ENCODE measurements at places on chromosomes 5 and 9.

- DNase-seq: no peak
Observed at GRCh38 chr5:59008816-59009473, 426.1 kb downstream of the RAB3C start.

DNA sequence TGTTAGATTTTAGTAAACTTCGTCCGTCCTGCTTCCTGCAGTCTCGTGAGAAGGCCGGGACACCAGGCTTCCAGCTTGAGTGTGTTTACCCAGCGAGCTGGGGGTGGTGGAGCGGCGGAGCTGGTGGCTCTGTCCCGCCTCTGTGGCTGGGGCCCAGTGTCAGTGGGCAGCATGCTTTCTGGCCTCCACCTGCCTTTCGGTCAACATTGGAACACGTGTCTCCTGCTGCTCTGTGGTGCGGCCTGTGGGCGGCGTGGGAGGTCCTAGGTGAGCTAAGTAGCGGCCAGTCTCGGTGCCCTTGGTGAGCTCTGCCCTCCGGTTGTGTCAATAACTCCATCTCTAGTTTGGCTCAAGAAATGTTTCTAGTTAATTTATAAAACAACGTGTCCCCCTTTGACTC, 125.9 kb downstream of the GADD45G start:
- no peak for DNase-seq

DNA sequence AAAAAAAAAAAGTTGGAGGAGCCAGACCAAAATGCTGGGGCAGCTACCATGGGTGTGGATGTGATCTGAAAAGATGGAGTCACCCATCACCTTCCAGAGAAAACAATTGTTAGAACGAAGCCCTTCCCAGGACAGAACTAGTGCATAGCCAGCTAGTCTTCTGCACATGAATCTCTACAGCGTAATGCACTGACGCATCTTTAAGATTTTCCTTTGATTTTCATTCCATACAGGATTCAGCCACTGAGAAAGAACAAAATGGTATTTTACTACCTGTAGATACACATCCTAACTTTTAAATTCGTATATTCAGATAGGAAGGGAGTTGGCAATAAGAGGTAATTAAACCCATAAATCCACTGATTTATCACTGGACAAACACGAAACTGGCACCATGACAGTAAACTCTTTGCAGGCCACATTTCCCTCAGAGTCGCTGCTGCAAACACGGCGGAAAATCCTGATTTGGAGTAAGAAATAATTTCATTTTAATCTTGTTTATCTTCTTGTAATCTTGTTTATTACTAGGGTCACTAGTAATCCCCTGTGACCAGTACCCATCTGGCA, 206.6 kb downstream of the SPOCK1 start:
- no peak for DNase-seq

- DNase-seq: no peak
Observed at GRCh38 chr9:136623842-136624183, 38.9 kb upstream of the EGFL7 start.

- DNase-seq: peak; percentile 70
Observed at GRCh38 chr5:149990518-149991376, 9.7 kb downstream of the TIGD6 start.

GRCh38 chr5:8606231-8606630, 737.3 kb downstream of the MTRR start:
- no peak for DNase-seq

GRCh38 chr5:127012916-127013315, 17.4 kb downstream of the MARCHF3 start:
- DNase-seq: no peak

- peak; percentile 80 for DNase-seq
Observed at GRCh38 chr9:93154293-93154903, 20.3 kb upstream of the NINJ1 start.

DNA sequence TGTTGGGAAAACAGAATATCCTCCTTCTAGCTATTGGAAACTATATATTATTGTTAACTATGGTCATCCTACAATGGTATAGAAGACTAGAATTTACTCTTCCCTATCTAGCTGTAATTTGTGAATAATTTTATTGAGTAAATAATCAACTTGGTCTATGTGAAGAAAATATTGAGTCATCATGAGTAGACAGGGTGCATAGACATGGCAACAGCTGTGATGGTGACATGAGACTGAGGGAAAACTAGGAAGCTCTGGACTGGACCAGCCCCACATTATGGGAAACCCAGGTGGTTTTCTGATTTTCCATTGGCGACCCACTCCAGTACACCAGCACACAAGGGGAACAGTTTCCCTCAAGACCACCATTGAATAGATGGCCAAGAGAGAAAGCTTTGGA, 95.0 kb downstream of the APBA1 start:
- no peak for DNase-seq

DNA sequence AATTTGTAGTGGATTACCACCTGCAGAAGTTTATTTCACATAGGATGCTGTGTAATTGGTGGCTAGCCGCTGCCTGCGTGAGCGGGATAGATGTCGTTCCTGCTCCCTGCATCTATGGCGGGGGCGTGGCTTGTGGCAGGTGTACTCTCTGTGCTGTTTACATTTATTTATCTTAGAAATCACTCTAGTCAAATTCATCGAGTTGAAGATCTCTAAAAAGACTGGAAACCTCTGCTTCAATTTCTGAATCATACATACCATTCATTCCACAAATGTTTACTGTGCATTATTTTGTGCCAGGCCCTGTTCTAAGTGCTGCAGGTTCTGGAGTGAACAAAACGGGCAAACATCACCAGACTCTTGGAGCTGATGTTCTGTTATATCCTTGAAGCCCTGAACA, 11.9 kb downstream of the ROPN1L start:
- DNase-seq: no peak

DNA sequence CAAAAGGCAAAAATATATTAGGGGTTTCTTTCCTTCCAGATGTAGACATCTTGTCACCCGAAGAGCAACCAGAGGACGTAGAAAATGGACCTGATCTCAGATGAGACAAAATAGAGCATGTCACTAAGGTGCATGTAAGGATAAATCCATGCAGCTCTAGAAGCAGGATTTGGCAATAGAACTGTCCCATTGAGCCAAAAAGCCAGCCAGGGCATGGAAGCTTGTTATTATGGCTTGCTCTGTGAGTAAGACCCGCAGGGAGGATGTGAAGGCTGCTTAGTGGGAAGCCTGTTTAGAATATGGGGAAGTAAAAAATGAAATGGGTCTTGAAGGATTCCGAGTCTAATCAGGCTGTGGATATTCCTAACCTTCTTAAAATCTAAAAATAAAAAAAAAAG, 165.6 kb upstream of the MPDZ start:
- DNase-seq: no peak

DNA sequence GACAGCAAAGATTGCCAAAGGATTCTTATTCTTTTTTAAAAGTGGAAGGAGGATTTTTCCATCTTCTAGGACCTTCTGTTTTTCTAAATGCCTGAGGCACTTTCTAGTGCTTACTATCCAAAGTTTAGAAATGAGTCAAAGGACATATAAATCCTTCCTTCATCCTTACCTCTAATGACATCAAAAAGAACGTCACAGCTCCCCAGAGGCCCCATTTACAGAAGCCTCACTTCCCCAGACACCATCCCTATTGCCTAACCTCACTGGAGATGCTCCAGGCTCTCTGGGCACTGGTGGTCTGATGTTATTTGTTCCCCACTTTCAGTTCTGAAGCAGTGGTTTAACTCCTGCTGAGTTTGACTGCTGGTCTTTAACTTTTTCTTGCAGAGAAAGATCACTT, 504.3 kb downstream of the AGTPBP1 start:
- DNase-seq: no peak

DNA sequence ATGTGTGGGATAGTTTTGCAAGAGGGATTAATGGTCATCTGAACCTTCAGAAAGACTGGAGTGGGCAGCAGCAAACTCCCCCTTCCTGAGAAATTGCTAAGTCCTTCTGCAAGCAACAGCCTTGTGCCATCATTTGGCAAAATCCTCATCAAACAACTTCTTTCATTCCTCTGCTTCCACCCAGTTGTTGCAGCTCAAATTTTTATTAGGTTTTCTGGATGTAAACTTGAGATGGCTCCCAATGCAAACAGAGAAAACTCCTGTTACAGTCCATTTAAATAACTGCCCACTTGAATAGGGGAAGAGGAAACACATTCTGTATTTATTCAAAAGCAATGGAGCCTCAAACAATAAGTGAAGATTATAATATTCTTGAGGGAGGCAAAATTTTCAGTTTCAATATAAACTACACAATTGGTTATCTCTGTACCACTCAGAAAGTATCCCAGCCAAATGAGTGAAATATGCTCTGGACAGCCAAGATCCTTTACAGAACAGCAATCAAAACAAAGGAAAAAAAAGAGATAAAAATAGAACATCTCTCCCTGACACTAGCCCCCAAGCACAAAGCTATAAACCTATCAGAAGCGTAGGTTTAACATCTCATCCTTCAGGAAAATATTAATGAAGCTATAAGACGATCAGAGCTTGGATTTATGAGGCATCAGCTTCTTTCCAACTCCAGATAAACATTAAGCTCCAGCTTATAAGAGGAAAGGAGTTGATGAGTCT, 17.3 kb upstream of the DAP start:
- DNase-seq: no peak

DNA sequence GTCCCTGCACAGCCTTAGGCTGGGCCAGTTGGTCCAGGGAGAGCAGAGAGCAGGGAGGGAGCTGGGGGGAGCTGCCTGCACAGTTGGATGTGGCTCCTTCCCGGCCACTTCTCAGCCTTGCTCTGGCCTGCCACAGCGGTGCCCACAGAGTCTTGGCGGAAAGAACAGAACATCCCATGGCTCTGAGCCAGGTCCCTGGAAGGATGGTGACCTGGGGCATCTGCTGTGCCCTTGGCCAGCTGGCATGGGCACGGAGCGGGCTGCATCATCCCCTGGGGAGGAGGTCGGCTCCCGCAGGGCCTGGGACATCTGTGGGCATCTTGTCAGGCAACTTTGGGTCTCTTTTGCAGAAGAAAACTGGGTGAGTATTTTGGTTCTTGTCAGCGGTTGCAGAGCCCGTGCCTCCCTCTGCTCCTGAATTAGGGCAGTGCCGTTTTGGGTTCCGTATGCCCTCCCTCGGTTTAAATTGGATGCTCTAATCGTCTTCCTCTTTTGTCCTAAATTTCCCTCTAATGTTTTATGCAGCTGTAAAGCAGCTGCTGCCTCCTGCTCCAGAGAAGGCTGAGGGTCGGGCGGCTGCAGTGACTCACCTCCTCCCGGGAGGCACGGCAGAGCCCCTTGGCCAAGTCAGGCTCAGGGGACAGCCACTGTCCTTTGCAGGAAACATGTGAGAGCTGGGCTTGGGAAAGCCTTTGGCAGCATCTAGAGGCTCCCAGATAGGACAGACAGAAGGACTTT, 10.5 kb upstream of the NACC2 start:
- no peak for DNase-seq

- DNase-seq: peak; percentile 85
Observed at GRCh38 chr5:97142521-97143254, at the start of gene LIX1. Gene LIX1 (minus strand): TSS chr5:97142611. CDS start chr5:97142576, 35 bp downstream.

DNA sequence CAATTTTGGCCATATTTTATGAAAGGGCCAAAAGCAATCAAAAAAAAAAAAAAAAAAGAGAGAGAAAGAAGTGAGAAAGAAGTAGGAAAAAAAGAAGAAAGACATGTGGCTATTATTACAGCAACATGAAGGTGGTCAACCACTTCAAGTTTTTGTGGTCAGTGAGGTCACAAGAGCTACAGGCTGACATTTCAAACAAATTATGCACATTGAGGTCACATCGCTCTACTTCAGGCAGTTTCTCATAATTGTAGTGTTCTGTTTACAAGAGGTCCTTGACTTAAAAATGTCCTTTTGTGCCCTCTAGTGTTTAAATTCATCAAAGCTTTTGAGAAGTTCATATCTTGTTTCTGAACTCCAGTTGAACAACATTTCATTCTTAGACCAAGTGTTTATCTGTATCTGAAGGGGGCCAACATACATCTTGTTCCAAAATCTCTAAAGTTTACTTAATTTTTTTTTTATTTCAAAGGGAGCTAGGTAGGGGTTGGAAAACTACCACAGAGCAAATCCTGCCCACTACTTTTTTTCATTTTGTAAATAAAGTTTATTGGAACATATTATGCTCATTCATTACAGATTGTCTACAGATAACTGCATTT, 513.1 kb downstream of the PDE4D start:
- DNase-seq: no peak

GRCh38 chr9:21871256-21871975, 69.0 kb downstream of the MTAP start:
- DNase-seq: no peak

- DNase-seq: no peak
Observed at GRCh38 chr9:17807613-17808282, 228.9 kb downstream of the SH3GL2 start.

GRCh38 chr5:131264451-131265099, 722 bp downstream of the CDC42SE2 start:
- DNase-seq: no peak

GRCh38 chr5:156380848-156381247, 53.9 kb downstream of the SGCD start:
- DNase-seq: no peak

GRCh38 chr5:168946363-168946762, 354.6 kb downstream of the SLIT3 start:
- peak; percentile 60 for DNase-seq

GRCh38 chr9:100714372-100715099, 136.7 kb downstream of the CAVIN4 start:
- DNase-seq: peak; percentile 82

- DNase-seq: no peak
Observed at GRCh38 chr9:129597355-129598088, 23.4 kb downstream of the C9orf50 start.

GRCh38 chr5:150801117-150801927, 22.8 kb downstream of the SMIM3 start:
- DNase-seq: peak; percentile 69

DNA sequence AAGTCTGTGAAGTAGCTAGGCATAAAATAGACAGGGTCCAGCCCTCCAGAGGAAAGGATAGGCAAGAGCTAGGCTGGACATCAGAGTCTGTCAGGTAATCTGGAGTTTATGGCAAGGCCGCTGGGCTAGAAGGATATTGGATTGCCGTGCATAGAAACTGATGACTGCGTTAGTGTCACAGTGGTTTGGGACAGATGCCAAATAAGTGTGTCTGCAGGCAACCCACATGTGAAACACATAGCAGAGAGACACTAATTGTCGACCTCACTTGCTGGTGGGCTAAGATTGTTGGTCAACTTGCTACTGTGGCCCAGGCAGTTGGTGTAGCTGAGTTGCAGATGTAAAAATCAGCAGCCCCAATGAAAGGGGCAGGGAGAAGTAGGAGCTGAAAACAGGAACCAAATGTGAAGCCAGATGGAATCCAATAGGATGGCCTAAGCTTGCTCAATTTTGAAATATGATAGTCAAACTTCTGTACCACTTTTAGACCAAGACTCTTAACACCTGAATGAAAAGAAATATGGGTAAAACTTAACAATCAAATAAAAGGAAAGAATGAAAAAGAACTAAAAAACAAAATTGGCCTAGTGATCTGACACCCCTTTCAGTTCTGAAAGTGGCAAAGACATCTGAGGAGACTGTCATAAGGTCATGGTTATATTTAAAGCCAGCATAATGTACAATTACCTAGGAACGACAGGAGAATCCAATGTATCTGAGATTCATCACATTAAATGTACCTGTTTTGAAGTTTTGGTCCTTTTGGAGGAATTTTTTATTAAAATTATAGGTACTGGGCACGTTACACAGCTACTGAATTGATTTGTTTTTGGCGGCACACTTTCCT, 243.3 kb upstream of the ACTBL2 start:
- no peak for DNase-seq
